ENCODE measurements at places on chromosomes 1 and 21.

GRCh38 chr21:30958741-30959140 lies 77.4 kb upstream of the KRTAP11-1 start:
- no peak for DNase-seq

GRCh38 chr1:218665221-218665620 lies 320.1 kb downstream of the TGFB2 start:
- DNase-seq = no peak

DNA sequence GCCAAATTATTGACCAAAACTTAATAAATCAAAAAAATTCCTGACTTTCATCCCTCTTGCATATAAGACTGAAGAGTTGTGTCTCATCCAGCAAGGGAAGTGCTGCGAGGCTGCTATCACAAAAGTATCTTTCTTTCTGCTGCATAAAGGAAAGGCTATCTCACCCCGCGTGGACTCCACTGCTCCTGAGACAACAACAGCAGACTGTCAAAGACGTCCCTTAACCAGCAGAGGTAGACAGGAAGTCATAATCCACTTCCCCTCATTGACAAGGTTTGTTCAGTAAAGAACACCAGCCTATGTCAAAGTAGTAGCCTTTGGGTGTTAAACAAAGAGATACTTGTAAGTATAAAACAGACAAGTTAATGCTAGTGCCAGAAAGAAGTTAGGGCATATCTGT lies 29.4 kb downstream of the VPS26C start:
- no peak for DNase-seq

DNA sequence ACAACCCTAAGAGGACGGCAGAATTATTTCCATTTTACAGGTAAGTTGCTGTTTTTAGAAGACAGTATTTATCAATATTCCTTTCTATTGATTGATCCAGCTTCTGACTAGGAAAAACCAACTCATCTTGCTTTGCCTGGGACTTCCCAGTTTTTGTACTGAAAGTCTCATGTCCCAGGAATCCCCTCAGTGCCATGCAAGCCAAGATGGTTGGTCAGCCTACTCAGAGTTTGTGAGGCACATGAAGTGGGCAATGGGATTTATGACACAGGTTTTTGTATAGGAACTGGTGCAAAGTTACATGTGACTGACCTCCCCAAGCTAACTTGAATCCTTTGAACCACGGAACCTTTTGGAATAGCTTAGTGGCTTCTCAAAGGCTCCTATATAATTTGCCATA lies 45.5 kb downstream of the GNG12 start:
- no peak for DNase-seq

DNA sequence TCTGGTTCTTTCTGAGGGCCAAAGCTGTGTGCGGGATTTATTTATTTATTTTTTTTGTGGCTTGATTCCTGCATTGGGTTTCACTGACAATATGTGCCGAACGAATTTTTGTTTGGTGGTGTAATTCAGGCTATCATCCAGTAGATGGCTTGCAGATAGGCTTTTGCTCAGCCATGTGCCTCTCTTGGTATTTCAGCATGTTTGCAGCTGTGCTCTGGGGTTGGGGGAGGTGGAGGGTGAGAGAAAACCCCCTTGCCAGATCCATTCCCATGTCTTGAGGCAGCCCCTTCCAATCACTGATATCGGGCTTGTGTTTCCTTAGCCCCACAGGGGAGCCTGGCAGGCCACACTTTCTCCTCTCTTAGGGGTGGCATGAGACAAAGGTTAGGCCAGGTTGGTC lies 302.4 kb downstream of the PTGER3 start:
- no peak for DNase-seq
